ENCODE measurements at places on chromosomes 2 and 18. TPM values are rescaled to one million over a fixed set of nuclear protein-coding genes. Genes with fewer than 3 reads are reported as not detected.

DNA sequence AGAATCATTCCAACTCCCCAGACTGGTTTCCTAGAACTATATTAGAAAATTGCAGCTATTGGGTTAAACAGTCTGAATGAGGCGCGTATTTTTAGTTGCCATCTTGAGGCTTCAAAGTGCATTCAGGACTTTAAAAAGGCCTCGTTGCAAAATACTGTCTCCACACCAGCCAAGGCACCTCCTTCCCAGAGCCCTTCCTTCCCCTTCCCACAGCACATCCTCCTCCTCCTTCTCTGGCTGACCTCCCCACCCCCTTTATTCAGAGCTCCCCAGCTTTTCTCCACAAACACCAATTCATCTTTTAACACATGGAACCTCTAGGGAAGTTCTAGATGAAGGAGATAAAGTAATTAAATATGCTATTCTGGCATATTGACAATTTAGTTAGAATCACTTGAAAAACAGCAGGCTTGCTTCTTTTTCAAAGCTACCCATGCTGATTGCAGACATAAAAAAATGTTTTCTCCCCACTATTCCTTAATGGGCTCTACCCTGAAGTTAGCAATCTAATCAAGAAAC lies 90.3 kb downstream of the RTP5 start:
- DNase-seq, result no peak

ZNF385B gene
- total RNA-seq, result 18.4 TPM

DNA sequence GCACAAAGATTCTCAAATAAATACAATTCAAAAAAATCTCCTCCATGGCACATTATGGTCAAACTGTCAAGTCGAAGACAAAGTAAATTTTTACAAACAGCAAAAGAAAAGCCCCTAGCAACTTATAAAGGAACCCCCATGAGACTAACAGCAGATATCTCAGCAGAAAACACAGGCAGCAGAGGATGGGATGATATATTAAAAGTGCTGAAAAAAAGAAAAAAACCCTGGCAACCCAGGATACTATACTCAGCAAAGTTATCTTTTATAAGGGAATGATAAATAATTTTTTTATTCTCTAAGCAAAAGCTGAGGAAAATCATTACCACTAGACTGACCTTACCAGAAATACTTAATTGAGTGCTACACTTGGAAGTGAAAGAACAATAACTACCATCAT lies 326.4 kb downstream of the CYRIA start:
- DNase-seq, result no peak

CABYR gene
- 34.6 TPM for total RNA-seq

DNA sequence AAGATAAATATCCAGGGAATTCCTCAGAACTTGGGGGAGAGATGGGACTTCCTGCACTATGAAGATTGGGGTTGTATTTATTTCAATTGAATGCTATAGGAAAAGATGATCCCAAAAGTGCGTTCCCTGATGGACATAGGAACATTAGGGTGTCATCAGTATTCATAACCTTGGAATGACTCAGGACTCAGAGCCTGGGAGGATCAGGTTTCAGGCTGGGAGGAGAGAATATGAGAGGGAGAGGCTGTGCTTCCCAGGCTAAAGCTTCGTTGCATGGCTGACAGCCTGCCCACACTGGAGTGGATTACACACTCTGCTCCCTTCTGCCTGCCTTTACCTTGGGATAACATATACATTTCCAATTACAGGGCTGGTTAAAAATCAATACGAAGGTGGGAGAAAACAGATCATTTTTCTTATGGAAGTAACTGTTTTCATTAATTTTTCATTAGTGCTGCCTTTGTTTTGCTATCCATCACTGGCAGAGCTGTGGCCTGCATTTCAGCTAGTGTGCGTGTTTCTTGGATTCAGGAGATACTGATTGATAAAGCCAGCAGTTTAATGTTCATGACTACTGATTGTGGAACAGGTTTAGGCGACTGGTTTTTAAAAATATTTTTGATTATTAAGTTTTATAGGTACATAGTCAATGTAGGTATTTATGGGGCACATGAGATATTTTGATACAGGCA lies 118.7 kb downstream of the KCTD1 start:
- no peak for DNase-seq

LOXHD1 gene
- 0.16 TPM for total RNA-seq

IL18R1 gene
- total RNA-seq, result under 0.01 TPM

DNA sequence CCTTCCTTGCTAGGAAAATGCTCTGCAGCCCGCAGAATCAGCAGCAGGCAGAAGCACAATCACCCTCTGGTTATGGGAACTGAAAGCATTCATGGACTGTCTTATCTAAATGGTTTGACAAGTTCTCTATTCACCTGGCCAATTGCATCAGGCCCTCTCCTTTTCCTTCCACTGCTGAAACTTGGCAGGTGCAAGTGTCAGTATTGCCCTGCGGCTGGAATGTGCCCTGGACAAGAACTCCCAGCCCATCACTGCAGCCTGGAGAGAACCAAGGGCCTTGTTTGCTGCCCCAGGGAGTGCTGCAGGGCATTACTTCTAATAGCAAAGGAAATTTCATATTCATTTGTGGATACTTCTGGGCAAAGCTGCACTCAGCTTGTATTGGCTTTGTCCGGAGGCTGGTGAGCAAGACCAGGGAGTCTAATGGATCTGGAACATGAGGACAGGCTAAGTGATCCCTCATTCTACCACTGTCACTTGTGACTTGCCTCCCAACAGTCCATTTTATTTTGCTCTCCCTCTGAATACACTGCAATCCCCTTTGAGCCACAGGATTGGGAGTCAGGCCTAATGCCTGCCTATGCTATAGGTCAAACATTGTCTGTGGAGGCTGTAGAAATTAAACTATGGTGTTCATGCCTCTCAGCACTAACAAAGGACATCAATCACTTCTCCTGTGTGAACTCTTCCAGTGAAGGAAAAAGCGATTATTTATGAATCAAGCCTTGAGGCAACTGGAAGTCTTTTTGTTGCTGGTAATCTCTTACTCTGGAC lies 116.9 kb downstream of the LYPD6B start:
- no peak for DNase-seq

DNA sequence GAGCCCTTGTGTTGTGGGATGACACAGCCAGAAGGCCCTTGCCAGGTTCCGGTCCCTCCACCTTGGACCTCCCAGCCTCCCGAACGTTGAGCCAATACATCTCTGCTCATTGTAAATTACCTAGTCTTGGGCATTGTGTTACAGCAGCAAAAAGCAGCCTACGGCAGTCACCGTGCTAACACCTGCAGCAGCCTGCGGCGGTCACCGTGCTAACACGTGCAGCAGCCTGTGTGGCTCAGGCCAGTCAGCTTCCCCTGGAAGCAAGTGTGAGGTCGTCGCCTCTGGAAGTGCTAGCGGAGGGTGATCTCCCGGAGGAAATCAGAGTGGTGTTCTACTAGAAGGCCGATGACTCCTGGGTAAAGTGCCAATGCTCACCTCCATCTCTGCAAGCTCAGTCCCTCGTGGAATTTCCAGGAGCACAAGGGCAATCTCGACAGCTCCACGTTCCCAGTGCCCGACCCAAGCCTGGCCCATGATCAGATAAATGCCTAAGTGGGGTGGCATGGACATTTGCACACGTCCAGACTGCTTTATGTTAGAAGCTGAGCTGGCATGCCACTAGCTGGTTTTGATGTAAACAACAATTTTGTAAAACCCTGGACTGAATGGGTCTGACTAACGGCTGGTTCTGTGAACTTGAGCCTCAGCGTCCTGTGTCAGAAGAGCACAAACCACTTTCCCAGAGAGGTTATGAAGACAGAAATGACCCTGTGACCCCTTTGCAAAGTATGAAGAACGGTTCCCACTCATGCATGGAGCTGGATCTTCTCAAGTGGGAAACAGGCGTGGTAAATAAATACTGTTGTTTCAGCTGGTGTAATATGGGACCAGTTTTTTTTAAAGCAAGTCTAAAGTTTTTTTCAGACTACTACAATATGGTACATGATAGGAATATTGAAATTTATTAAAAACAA lies 11.4 kb upstream of the CNDP1 start:
- no peak for DNase-seq

PSMA8 gene
- total RNA-seq, result not detected

DNA sequence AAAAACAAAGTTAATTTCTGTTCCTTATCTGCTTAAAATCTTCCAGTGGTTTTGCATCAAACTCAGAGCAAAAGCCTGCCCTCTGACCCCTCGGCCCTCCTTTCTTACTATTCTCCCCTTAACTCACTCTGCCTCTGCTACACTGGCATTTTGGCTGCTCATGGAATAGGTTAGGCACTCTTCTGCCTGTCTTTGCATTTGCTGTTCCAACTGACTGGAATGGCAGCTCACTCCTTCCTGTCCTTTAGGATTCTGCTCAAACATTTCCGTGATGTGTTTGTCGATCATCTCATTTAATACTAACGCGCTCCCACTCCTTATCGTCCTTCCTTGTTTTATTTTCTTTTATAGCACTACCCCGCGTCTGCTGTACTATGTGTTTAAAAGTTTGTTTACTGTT lies 815 bp downstream of the CEBPZ start:
- no peak for DNase-seq

GCKR gene
- total RNA-seq, result 0.16 TPM

DNA sequence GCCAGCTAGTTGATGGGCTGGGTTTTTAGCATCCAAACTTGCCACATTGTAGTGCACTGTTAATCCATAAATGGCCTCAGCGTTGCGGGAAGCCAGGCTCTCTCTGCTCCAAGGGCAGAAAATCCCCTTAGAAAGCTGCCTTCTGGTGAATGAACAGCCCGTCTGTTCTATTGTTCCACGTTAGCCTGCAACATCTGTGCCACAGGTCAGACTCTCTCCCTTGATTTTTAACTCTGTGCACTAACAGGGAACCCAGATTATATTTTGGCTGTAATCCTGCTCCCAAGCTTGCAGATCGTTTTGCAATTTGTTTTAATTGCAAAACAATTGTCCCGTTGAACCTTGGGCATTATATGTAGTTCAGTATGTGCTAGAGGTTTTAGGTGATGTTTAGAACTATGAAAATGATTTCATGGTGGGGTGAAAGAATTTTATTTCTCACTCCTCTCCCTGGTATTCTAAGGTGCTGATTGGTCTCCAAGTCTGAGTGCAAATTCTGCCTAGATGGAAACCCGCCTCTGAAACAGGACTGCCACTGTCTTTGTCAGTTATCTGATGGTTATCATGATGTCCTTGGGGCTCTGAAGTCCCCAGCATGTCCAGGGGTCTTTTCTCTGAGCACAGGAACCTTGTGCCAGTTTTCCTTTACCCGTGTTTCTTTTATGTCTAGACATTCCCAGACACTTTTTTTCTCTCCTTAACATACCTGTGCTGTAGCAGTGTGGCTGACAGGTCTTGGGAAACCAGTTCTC lies 106.6 kb downstream of the MAP4K4 start:
- DNase-seq, result no peak

DNA sequence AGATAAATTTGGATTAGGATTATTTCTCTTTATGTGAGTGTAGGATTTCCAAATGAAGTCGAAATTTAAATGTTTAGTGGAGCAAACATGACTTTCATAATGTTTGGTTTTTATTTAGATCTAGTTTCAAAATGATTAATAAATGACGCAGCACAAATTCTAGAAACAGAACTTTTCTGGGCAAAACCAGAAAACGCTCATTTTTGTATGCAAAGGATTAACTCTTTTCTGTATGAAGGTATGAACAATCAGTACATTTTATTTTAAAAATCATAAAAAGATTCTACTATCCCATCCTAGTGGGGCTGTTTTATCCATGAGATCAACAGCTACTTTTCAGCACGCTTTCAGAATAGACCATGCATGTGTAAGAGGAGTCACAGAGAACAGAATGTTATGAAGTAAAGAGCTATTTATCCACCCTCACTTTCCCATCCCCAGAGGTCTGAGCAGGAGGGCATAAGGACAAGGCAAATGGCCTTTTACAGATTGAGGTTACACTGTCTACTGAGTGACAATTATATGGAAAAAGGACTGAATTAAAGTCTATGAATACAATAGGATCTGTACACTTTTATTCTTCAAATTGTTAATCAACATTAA lies 270.8 kb downstream of the ZEB2 start:
- no peak for DNase-seq

DNA sequence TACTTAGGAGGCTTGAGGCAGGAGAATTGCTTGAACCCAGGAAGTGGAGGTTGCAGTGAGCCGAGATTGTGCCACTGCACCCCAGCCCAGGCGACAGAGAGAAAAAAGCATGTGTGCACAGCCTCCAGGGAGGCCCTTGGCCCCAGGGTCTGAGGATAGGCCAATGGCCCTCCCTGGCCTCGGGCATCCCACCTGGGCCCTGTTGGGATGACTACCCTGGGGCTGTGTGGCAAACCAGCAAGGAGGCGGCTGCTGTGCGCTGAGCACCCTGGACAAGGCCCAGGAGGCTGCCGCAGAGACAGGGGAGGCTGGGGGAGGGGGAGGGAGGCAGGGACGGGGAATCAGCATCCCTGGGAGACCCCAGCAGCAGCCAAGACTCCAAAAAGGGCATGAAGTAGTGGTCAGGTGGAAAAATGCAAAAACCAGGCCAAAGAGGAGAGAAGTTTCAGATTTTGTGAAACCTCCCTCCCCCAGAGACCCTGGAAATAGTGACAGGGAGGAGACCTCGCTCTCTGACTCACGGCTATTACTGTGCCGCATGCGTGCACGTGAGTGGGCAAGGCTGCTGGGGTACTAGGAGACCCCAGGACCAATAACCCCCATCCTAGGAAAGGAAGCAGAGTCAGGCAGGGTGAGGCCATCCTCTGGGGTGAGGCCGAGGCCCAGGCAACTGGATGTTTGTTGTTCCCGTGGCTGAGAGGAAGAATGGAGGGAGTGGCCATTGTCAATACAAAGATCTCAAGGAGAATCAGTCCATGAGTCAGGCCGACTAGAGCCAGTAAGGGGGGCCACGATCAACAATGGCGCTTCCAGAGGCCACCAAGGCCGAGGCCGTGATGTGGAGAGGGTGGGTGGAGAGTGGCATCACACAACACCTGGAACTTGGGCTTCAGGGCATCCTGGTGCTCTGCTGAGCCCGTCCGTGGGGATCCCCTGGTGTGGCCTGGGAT lies 16.0 kb upstream of the B3GNT7 start:
- no peak for DNase-seq

DNA sequence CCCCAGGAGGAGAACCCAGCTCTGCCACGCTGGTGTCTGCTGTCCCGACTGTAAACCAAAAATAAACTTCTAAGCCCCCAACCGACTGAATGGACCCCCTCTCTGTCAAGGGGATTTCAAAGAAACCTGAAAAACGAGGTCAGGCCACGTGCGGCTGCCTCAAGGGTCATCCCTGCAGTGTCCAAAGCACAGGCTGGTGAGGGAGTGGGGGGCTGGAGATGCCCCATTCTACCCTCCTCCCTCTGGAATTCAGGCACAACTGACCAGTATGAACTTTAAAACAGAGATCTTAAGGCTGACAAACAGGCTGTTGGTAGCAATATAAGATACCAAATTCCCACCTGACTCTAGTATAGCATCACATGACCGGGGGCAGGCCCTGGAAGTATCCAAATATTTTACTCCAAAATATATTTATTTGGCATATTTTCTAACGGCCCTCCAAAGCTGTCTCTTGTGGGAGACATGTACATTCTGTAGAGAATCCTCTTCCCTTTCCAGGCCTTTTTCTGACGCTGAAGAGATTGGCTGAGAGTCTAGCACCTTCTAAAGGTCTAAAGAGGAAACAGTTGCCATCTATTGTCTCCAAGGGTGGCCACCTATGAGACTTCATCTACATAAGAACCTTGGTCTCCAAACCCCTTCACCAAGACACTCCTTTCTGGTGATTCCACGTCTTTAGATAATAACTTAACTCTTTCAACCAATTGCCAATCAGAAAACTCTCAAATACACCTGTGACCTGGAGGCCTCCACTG lies 40.4 kb upstream of the CTDP1 start:
- DNase-seq, result no peak

- DNase-seq, result no peak
Observed at GRCh38 chr2:236252602-236253001, 11.6 kb downstream of the ASB18 start.

FLACC1 gene
- 3.7 TPM for total RNA-seq

Measured in occipital lobe (tissue), 3 donors.